ELR (cell line): ENCODE measurements at places on chromosomes 11 and 22.

DNA sequence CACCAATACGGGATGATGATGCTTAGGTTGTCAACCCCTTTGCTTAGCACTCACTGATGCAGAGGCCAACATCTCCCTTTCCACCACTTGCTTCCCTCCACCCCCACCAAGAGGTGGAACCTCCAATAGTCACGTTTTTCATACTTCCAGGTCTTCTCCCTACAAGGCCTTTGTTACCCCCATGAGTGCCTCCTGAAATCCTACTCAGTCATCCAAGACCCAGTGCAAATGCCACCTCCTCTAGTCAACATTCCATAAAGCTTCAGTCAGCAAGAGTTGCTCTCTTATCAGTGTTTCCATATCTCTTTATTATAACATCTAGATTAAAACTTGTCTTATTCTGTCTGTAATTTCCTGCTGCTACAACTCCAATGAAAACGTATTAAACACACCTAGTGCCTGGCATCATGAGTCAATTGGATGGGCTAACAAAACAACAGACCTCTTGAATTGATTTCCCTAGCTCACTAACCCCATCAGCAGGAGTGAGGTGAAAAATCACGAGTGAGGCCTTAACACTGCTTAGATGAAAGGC lies 370.7 kb upstream of the CCDC90B start:
- DNase-seq = no peak

DNA sequence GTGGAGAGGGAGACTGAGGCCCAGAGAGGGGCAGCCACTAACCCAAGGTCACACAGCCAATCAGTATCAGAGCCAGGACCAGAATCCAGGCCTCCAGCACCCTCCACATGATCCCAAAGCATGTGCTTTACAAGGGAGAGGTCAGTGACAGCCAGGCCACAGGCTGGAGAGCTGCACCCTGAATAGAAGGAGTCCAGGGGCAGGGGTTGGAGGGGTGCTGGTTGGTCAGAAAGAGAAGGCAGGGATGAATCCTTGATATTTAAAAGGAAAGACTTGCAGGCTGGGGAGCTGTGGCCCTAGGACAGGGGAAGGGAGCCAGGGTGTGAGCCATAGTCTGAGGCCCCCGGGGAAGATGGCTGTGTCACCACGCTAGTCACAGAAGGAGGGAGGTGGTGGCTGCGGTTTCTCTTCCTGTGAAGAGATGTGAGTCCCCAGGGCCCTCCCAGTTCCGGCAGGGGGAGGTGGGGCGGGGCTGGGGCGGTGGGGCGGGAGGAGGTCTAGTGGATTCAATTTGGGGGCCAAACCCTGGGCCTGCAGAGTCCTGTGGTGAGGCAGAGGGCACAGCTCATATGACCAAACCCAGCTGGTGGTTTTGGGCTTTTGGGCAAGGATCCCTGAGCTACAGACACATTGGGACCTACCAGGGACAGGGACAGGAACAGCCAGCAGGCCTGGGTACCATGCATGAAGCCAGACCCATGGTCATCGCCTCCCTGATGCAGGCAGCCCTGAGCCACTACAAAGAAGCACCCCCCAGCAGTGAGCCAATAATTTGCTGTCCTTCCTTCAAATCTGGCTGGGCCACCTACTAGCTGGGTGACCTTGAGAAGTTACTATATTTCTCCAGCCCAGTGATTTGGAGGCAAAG lies 14.0 kb downstream of the RAC2 start:
- DNase-seq = peak; percentile 91

- DNase-seq = no peak
These were observed 240.8 kb downstream of the NELL1 start for GRCh38 chr11:20909995-20910726.

DNA sequence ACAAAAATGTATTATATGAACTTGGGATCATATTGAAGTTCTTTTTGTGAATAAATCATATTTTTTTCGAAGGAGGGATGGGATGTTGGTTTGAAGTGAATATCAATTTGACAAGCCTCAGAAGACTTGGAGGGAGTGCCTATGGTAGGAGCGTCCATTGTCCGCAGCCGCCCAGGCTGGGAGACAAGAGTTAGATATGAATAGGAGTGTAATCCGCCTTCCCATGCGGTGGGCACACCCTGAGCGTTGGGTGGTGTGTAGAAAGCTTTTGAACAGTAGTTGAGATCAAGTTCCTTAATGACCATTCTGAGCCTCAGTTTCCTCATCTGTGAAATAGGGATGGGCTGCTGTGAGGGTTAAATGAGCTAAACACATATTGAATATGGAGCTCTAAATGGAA lies 7.0 kb downstream of the CD82 start:
- DNase-seq = no peak

DNA sequence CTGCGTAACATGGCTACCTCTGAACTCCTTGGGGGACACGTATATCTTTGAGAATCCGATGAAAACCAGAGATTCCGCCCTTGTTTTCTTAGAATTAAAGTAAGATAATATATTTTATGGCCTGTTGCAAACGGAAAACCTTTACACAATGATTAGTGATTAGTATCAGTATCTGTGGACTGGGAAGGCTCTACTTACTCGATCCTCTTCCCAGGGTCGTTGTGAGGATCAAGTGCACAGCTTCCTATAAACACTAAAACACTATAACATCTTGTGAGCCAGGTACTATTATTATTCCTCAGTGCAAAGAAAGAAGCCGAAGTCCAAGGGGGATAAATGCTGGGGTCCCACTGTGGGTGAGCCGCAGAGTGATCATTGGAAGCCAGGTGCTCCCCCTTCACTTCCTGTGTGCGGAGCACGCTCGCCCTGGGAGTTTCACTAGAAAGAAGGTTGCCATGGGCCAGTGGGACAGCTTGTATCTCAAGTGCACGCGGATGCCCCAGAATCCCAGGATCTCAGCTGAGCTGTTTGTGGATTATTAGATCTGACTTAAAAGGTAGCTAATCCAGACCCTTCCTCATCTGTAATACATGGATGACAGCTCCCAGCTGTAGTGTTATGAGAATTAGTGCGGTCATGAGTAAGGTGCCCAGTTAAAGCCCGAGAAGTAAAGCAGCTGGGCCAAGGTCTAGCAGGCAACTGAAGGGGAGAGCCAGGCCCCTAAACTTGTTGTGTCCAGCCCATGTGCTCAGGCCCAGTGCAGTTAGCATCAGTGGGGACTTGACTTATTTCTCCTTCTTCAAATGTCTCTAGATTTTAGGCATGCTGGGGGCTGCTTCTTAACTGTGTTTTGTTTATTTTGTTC lies 839 bp downstream of the CBY1 start:
- peak; percentile 52 for DNase-seq

DNA sequence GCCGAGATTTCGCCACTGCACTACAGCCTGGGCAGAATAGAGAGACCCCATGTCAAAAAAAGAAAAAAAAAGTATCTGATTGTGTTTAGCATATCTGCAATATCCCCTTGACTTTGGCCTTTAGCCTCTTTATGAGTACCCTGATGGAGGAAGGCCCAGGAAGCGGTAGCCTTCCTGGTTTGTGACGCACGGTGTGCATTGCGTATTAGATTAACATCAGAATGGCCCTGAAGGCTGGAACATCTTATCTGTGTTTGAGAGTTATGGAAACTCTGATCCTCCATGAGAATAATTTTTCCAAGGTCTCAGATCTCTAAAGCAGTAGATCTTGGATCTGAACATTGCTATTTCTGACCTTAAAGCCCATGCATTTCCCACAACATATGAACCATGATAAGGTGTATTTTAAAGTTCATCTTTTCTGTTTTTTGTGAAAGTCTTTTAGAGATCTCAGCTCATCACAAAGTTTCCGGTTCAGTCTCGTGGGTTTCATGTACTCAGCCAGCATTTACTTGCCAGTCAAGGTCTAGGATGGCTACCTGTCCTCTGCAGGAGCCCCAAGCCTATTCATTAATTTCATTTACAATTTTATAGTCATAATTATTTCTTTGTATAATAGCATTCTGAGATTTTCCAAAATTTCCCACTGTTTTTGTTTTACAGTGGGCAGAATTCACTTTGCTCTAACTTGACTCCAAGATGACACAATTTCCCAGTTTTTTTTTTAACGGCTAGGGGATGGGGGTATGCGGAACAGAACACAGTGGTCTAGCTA lies 605 bp upstream of the FDX1 start:
- DNase-seq = no peak

- no peak for DNase-seq
These were observed 776.9 kb upstream of the CNTN5 start for GRCh38 chr11:98243897-98244296.

GRCh38 chr11:93986716-93987115 lies 34.4 kb upstream of the HEPHL1 start:
- DNase-seq = peak; percentile 43

DNA sequence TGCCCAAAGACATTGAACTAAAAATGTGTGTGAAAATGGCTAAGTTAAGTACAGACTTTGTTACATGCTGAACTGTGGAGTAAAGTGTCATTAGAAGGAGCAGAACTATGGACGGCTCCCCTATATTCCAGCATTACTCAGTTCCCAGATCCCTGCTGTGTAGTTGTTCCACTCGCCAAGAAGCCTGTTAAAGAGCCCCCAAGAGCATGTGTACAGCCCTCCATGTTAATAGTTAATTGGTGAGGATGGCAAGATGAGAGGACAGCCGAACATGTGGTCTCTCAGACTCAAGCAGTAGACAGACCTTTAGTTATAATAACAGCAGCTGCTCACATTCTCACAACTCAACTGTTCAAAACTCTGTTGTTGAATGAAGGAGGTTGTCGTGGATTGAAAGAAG lies 127.4 kb downstream of the ELP4 start:
- DNase-seq = no peak

DNA sequence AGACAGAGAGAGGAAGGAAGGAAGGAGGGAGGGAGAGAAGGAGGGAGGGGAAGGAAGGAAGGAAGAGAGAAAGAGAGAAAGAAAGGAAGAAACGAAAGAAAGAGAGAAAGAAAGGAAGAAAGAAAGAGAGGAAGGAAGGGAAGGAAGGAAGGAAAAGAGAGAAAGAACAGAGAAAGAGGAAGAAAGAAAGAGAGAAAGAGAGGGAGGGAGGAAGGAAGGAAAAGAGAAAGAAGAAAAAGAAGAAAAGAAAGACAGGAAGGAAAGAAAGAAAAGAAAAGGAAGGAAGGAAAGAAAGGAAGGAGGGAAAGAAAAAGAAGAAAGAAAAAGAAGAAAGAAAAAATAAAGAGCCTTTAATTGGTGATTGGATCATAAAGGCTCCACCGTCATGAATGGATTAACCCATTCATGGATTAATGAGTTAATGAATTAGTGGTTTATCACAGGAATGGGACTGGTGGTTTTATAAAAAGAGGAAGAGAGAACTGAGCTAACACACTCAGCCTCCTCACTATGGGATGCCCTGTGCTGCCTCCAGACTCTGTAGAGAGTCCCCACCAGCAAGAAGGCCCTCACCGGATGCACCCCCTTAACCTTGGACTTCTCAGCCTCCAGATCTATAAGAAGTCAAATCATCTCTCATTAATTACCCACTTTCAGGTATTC lies 9.0 kb upstream of the PLAAT2 start:
- no peak for DNase-seq

DNA sequence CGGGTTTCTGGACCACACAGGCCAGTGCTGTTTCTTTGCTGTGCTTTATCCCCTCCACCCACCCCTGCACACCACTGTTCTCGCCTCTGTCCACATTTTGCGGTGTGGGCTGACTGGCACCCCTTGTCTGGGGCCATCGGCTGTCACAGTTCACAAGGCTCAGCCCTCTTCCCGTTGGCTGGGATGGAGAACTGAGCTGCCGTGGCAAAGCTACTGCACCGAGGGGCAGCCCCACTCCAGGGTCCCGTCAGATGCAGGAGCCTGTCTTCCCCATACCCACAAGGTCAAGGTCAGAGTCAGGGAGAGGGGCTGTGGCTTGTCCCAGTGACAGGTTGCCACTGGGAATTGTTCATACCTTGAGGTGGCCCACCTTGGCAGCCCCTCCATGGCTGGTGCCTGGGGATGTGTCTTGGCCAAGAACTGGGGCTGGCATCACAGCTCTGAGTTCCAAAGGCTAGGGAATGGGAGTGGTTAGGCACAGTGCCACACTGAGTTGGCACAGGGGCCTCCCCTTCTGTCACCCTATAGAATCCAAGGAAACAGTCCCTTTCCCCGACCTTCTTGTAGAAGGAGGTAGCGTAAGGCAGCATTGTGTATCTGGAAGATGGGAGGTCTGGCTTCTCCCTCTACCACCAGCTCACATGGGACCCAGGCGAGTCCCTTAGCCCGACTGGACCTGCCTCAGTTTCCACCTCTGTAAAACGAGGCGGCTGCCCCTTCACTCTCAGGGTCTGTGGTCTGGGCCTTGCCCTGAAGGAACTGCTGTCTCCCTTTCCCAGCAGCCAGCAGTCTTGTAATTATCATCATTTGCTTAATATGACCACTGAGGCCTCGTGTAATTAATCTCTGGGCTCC lies 3.4 kb downstream of the GRK2 start:
- DNase-seq = no peak

DNA sequence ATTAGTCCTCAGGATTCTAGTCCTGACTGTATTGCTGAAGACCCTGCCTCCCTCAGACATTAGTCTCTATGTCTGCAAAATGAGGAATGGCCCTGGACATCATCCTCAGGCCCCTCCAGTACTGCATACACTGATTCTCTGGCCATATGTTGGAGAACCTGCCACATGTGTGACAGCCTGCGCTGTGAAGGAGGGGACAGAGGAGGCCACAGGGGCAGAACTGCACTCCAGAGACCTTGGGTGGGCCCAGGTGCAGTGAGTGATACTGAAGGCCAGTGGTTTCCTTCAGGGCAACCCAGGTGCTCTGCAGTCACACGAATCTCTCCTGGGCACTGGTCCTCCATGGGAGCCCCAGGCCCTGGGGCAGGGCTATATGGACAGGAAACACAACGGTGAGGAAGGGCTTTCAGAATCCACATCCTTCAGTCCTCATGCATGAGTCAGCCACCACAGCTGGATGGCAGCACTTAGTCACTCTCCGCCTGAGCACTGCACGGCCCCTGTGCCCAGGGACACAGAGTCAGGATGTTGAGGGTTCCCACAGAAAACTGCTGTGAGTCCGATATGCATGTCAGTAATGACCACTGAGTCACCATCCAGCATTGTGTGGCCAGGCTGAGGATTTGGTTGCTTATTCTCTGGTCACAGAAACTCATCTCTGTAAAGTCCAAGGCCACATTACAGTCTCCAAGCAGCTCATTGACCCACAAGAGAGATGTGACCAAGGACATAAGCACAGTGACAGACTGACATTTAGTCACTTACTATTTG lies 39.7 kb downstream of the ME3 start:
- peak; percentile 100 for DNase-seq

GRCh38 chr11:44057340-44057739 lies 8.7 kb upstream of the ACCS start:
- no peak for DNase-seq

GRCh38 chr22:42436404-42436803 lies 4.2 kb upstream of the NFAM1 start:
- DNase-seq = no peak
